ENCODE measurements at places on chromosomes 2 and 18.

- H3K27ac ChIP-seq, result no peak overlapping the region
- DNase-seq, result no peak
- H3K4me3 ChIP-seq, result no peak overlapping the region
- H3K4me1 ChIP-seq, result peaks cover 5% of the 10 kb centered on the region
- no peaks in the 10 kb centered on the region for H3K27me3 ChIP-seq
Observed at GRCh38 chr18:5939801-5940667, 44.7 kb upstream of the TMEM200C start.

- H3K4me3 ChIP-seq, result no peak overlapping the region
- peaks cover 3% of the 10 kb centered on the region for H3K36me3 ChIP-seq
- DNase-seq, result no peak
- no peak overlapping the region for H3K27ac ChIP-seq
Observed at GRCh38 chr2:105375001-105375561, 23.8 kb downstream of the FHL2 start.

DNA sequence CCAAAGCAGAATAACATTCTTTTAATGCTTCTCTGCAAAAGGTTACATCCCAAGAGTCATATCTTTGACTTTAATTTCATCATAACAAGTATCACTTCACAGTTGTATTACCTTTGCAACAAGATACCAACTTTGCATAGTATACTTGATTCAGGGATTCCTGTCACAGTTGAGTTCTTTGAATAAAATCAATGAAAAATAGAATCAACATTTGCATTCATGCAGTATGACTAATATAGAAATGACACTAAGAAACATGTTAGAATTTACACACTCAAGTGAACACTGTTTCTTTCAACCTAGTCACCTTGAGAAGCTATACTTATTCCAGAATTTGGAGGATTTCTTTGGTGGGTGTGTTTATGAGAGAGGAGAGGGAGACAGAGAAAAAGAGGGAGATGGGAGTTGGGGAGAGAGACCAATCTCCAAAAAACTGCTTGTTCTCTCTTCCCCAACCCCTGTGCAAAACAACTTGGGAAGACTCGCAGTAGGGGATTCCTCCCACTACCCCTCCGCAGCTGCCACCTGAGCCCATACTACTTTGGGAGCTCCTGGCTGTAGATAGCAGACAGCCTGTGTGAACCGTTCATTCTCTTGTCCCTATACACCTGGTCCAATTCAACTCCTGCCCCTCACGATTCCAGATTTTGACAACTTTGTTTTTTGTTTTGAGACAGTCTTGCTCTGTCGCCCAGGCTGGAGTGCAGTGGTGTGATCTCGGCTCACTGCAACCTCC lies 57.7 kb downstream of the PELI1 start:
- no peaks in the 10 kb centered on the region for H3K4me1 ChIP-seq
- no peaks in the 10 kb centered on the region for H3K36me3 ChIP-seq
- no peak overlapping the region for H3K27ac ChIP-seq
- H3K27me3 ChIP-seq, result no peaks in the 10 kb centered on the region
- DNase-seq, result no peak
- H3K4me3 ChIP-seq, result no peak overlapping the region

- H3K4me3 ChIP-seq, result no peak overlapping the region
- no peaks in the 10 kb centered on the region for H3K36me3 ChIP-seq
- H3K27me3 ChIP-seq, result no peaks in the 10 kb centered on the region
Observed at GRCh38 chr2:150410809-150411208, 76.7 kb downstream of the RND3 start.

Measured in iPS DF 6.9 (cell line).